T-helper 9 cell (primary cell): ENCODE measurements at places on chromosomes 7 and 10.

- DNase-seq, result no peak
These were observed 5.4 kb downstream of the LOXL4 start for GRCh38 chr10:98262571-98262970.

- DNase-seq, result no peak
These were observed 48.7 kb downstream of the CREB3L2 start for GRCh38 chr7:137953043-137953664.

GRCh38 chr7:45435846-45436245, 138.3 kb upstream of the ADCY1 start:
- DNase-seq, result no peak

DNA sequence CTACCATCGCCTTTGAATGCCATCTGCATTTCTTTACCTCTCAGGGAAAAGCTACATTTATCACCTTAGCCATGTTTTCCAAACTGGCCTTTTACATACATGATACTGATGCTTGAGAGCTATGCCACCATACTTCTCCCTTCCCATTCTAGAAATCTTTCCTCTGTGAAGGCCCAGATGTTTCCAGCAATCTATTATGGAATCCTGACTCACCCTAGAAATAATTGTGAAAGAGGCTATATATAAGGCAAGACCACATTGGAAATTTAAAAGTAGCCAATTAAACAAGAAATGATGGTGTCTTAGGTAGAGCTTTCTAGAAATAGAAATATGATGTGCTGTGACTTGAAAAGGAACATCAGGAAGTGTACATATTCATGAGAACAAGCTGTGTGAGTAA, 389.7 kb downstream of the INHBA start:
- DNase-seq, result no peak

GRCh38 chr7:101442426-101443070, 79.9 kb downstream of the COL26A1 start:
- DNase-seq, result no peak

DNA sequence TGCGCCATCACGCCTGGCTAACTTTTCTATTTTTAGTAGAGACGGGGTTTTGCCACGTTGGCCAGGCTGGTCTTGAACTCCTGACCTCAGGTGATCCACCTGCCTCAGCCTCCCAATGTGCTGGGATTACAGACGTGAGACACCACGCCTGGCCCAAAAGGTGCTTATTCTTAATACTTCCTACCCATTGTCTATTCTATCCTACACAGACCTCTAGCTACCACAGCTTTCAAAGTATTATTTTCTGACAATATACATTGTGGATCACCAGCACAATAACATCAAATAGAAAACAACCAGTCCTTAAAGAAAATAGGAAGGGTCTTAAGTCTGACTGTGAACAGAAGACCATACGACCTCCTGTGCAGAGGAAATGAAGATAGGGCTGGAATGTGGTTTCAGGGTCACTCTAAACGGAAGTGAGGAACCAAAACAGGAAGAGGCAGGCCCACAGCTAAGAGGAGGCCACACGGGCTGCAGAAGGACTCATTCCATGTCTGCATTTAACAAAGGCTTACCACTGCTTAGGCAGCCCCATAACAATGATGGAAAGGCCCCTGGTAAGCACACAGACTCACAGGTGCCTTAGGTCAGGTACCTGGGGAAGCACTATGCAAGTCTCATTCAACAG, 115.2 kb downstream of the ZFAND4 start:
- no peak for DNase-seq

- DNase-seq, result no peak
These were observed 7.0 kb upstream of the PVRIG start for GRCh38 chr7:100212631-100213286.

DNA sequence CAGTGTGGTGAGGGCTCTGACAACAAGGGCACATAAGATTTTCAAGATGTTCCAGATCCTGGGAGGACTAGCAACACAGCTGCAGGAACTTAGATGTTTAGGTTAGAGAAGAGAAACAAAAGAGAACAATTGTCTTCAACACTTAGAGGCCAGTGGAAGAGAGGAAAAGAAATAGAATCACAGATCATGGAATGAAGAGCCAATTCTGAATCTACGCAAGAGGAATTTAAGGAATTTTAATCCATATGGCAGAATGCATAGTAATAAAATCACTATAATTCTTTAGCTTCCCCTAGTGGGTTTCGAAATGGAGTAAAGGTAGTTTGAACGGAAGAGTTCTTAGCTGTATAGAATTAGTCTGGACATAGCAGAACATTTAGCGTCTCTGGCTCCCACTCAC, 114.6 kb upstream of the LRRTM3 start:
- DNase-seq, result no peak

GRCh38 chr10:73083221-73083620, 13.4 kb downstream of the P4HA1 start:
- no peak for DNase-seq

- no peak for DNase-seq
These were observed 190.7 kb downstream of the FAM107B start for GRCh38 chr10:14583967-14584366.

GRCh38 chr10:120917521-120918250, 66.5 kb downstream of the WDR11 start:
- no peak for DNase-seq

GRCh38 chr10:73625004-73625883, 16.0 kb downstream of the MYOZ1 start:
- peak; percentile 8 for DNase-seq

DNA sequence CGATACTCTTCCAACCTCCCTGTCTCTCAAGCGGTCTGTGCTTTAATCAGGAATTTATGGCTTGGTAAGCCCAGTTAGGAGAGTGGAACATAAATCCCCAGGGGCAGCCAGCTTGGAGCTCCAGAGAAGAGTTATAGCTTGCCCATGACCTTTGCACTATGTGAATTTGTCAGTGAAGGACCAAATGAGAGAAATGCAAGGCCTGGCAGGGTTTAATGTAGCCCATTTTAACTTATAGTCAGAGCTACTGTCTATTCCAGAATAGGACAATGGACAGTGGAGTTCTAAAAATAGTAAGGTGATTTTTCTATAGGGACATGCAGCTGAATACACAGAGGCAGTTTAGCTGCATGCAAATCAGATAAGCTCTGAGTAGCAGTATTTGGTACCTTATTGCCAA, 142.6 kb upstream of the CAV2 start:
- DNase-seq, result no peak

DNA sequence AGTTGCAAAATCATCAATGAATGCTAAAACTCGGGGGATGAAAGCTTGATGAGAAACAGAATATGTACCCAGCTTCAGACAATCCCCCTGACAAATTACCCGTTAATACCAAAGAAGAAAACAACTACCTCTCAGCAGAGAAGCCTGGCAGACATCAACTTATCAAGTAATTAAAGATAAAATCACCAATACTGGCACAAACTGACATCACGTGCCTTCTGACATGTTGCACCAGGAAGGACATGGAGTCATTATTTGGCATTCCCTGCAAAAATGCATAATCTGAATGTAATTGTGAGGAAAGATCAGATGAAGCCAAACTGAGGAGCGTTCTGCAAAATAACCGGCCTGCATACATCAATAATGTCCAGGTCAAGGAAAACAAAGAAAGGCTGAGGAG, 7.7 kb downstream of the SLIT1 start:
- DNase-seq, result no peak

GRCh38 chr7:19369182-19369581, 224.0 kb upstream of the FERD3L start:
- no peak for DNase-seq
